ENCODE measurements at places on chromosomes 6 and 20.

DNA sequence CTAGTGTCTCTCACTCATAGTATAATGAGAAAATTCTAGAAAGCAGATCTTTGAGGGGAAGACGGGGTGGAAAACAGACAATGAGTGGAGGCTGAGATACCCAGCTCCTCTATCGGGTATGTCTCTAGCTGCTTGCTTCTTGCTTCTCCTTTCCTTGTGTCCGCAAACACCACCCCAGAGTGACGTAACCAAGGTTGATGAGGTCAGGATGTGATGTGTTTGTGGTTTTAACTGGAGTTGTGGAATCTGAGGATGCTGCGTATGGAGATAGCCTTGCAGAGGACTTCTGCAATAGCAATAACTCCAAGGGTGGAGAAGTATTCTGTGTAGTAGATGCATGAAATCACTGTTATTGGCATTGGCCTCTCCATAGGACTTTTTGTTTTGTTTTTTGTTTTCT is 132.7 kb upstream of the IFNGR1 start:
- peak; percentile 81 for DNase-seq

- DNase-seq, result peak; percentile 96
Measured at GRCh38 chr20:43752561-43753301, 25.9 kb upstream of the GTSF1L start.

GRCh38 chr6:13048113-13048512 is 280.2 kb downstream of the TBC1D7 start:
- no peak for DNase-seq

DNA sequence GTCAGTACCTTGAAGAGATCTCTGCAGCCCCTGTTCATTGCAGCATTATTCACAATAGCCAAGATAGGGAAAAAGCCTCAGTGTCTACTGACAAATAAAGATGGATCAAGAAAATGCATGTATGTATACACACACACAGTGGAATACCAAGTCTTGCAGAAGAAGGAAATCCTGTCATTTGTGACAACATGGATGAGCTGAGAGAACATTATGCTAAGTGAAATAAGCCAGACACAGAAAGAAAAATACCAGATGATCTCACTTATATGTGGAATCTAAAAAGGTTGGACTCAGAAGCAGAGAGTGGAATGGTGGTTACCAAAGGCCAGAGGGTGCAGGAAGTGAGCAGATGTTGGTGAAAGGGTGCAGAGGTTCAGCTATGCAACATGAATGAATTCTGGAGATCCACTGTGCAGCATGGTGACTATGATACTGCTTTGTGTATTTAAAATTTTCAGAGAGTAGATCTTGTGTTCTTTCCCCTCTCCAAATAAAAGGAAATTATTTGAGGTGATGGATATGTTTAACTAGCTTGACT is 11.0 kb upstream of the SLC22A1 start:
- DNase-seq, result peak; percentile 43

GRCh38 chr20:22248051-22248667 is 336.2 kb downstream of the FOXA2 start:
- DNase-seq, result no peak

DNA sequence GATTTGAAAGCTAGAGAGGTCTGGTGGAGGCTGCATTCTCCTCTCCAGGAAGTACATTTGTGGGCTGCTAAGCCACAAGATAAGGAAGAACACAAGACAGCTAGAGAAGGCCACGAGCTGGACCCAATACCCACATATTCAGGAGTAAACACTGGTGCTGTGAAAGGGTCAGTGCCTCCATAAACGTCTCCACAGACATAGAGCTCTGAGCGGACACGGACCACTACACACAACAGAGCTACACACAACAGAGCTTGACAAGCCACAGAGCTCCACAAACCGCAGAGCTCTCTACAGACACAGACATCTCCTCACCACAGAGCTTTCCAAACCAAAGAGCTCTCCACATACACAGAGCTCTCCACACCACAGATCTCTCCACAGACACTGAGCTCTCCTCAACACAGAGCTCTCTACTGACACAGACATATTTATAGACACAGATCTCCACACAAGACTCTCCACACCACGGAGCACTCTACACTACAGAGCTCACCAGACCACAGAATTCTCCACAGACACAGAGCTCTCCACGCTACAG is 51.9 kb downstream of the ERMARD start:
- peak; percentile 59 for DNase-seq

DNA sequence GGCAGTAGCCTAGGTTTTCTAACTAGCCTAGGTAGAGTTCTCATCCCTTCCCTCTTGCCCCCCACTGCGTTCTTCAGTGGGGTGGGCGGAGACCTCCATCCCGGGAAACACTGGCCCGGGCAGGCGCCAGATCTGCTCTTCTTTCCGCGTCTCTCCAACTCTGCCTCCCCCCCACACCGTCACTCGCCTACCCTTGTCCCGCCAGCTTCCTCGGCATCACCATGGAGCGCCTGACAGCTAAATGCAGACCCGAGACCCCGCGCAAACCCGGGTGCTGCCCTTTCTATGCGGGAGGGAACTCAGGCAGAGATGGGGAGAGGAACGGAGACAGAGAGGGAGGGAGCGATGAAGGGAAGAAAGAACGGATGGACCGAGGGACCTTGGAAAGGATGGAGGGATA is 1494.8 kb upstream of the DEFB115 start:
- no peak for DNase-seq

- DNase-seq, result no peak
Measured at GRCh38 chr20:3633913-3634478, 29.2 kb downstream of the GFRA4 start.

DNA sequence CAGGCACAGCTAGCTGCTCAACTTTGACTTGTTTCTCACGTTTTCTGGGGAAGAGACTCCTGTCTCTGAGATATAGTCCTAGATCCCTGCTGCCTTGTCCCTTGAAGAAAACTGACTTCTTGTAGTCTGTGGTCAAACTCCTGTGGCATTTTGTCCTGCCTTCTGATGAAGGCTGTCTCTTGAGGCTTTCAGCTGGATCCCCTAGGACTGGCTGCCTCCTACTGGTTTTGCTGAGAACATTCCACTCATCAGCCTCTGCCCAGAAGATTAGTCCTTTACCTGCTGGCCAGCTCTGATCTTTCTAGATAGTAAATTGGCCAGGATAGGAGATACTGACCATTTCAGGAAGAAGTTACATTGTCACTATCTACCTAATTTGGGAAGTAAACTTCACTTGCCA is 71.9 kb upstream of the CNR1 start:
- DNase-seq, result no peak

- peak; percentile 100 for DNase-seq
Measured at GRCh38 chr6:155493694-155494143, 38.1 kb upstream of the NOX3 start.

DNA sequence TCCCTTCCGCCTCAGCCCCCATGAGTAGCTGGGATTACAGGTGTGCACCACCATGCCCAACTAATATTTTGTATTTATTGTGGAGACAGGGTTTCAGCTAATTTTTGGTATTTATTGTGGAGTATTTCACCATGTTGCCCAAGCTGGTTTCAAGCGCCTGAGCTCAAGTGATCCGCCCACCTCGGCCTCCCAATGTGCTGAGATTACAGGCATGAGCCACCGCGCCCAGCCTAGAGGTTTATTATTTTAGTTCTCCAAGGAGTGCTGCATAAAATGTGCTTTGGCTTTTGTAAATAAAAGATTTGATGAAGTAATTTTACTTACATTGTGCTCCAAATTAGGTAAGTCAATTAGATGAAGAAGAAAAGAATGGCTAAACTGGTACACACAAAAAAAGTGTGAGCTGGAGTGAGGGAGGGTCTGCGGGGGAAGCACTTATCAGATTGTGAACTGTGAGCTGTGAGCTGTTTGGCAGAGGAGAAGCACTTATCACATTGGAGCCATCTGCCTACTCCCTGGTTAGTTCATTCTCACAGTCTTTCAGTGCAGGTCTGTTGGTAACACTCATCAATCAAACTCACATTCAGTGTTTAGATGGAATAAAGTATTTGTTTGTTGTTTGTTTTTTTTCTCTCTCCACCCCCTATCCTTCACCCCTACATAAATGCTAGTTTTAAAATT is 398.0 kb downstream of the EPHA7 start:
- no peak for DNase-seq

- no peak for DNase-seq
Measured at GRCh38 chr6:7907159-7907558, 3.4 kb downstream of the TXNDC5 start.

DNA sequence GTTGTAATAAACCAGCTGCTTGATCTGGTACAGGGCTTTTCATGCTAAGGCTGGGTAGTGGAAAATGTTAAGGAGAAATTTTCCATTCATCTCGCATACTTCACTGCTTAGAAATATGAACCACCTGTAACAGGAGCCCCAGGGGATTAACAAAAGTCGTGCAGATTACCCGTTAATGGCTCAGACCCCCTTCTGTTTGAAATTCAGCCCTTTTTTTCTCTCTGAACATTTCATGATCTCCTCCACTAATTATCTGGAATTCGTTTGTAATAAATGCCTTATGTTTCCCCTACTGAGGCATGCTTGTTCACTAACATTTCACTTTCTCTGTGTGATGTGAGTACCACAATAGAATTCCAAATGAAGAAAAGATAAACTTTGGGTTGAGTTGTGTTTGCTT is 336.4 kb upstream of the HSF2 start:
- no peak for DNase-seq

- no peak for DNase-seq
Measured at GRCh38 chr6:113979937-113980336, 9.0 kb upstream of the HDAC2 start.

- no peak for DNase-seq
Measured at GRCh38 chr6:111761212-111761611, 112.0 kb downstream of the FYN start.

- DNase-seq, result no peak
Measured at GRCh38 chr6:109383438-109383940, 1.2 kb upstream of the CD164 start.

GRCh38 chr20:33677991-33678702 is 3.9 kb upstream of the NECAB3 start:
- no peak for DNase-seq

- DNase-seq, result no peak
Measured at GRCh38 chr6:35151466-35151865, 10.3 kb upstream of the TCP11 start.

DNA sequence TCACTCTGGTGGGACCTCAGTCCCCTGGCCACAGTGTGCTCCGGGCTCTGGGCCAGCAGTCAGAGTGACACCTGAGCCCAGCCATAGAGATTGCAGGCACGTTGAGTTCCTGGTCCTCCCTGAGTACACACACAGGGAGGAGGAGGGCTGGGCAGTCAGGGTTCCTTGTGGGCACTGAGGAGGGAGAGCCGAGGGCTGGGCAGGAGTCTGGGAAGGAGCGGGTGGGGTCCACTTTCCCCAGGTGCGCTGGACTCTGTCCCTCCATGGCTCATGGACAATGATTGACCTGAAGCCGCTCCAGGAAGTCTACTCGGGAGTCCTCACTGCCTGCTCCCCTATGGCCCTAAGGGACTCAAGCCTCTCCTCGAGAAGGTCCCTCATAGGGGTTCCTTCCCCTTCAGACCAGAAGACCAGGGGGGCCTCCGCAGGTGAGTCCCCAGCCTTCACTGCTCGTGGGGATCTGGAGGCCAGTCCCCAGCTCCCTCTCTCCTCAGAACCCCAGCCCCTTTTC is 1.1 kb downstream of the SLC44A4 start:
- no peak for DNase-seq

DNA sequence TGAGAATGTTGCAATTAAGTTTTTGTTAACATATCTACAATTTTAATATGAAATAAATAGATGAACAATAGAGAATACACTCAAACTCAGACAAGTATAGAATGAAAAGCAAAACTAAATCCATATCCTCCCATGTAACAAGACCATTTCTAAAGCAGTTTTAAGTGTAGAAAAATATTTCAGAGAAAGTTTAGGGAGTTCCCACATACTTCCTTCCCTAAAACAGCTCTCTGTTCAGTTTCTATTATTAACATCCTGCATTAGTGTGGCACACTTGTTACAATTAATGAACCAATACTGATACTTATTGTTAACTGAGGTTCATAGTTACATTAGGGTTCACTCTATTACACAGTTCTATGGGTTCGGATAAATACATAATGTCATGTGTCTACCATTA is 38.4 kb downstream of the HLA-DRB5 start:
- no peak for DNase-seq

DNA sequence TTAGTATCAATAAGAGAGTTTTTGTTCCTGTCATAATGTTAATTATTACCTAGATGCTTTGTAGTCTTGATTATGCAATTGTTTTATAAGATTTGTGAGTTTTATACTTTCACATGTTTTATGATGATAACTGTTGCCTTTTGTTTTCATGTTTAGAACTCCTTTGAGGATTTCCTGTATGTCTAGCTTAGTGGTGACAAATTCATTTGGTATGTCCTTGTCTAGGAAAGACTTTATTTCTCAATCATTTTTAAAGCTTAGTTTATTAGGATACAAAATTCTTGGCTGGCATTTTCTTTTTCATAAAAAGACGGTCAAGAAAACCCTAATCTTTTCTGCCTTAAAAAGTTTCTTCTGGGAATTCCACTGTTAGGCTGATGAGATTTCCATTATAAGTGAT is 849.9 kb upstream of the EYS start:
- no peak for DNase-seq

DNA sequence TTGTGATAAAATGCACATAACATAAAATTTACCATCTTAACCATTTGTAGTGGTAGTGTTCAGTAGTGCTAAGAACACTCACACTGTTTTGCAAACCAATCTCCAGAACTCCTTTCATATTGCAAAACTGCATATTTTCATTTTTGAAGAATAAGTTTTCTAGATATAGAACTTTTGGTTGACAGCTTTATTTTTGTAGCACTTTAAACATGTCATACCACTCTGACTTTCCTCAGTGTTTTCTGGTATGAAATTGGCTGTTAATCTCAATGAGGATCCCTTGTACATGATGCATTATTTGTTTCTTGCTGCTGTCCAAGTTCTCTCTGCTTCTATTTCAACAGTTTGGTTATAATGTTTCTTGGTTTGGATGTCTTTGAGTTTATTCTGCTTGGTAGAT is 45.1 kb upstream of the MICB start:
- DNase-seq, result no peak

GRCh38 chr20:58546756-58547622 is 31.8 kb upstream of the APCDD1L start:
- DNase-seq, result no peak

DNA sequence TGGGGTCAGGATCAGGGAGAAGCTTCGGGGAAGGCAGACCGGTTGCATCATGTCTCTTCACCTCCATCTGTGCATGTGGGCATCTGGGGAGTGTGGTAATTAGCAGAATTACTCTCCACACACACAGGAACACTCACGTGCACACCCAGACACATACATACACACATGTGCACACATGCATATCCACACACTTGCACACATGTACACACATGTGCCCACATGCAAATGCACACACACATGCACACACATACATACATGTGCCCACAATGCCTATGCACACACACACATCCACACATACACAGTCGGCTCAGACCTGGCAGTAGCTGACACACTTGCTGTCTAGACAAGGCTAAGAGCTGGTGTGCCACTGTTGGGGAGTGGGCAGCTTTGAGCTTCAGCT is 212.3 kb upstream of the PMEPA1 start:
- DNase-seq, result no peak

- no peak for DNase-seq
Measured at GRCh38 chr6:32149932-32150870, 1.5 kb downstream of the PRRT1 start.

Data from amniotic epithelial cell (primary cell).